ENCODE measurements at places on chromosomes 13 and 19.

DNA sequence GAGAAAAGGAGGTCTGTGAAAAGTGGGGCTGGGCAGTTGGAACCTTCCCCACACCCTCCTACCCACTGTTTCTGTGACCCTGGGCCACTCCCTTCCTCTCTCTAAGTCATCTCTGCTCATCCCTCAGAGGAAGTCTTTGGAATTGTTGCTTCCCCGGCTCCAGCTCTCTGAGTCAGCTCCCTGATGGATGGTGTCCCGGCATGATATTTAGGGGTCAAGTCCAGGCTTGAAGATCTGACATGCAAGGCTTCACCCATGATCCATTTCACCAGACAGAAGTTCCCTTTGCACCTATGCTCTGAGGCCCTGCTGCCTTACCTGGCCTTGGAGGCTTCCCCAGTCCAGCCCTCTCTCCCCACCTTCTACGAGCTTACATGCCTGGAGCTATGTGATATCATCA, 13.3 kb downstream of the EXOC3L2 start:
- no peak for DNase-seq

GRCh38 chr13:36061054-36061453, 70.1 kb downstream of the DCLK1 start:
- no peak for DNase-seq

DNA sequence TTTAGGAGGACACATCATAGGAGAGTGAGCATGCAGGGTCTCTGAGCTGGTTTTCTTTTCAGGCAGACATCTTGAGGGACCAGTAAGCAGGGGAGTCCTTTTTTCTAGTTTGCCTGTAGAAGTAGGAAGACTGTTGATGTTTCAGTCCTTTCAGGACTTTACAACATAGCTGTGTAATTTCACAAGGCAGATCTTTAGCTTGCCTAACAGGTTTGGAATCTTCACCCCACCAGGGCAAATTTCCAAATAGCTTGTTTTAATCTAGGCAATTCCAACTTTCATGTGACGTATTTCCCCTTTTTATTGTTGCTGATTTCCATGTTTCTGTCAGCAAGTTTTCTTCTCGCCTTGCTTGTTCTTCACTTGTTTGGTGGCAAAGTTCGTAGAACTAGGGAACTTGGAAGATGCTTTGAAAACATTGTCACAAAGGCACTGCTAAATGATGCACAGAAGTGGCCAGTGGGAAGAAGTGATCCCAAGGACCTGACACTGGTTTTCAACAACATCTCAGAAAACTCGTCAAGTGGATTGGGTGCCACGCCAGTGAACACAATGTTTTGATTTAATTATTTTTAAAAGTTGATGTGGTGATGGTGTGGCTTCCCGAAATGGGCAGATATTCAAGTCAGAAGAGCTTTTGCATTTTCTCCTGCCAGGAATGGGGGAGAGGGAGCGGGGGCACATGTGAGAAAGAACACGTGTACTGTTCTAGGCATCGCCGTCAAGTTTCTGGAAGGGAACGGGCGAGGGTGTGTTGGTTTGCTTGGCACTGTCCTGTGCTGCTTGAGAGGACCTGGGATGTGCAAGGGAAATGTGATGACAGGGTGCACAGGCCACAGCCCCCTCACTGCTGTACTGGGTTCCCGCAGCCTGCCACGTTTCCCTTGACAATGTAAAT, 418.6 kb downstream of the OXGR1 start:
- DNase-seq = no peak

- DNase-seq = no peak
Measured at GRCh38 chr13:111326981-111327642, 6.7 kb downstream of the TEX29 start.

DNA sequence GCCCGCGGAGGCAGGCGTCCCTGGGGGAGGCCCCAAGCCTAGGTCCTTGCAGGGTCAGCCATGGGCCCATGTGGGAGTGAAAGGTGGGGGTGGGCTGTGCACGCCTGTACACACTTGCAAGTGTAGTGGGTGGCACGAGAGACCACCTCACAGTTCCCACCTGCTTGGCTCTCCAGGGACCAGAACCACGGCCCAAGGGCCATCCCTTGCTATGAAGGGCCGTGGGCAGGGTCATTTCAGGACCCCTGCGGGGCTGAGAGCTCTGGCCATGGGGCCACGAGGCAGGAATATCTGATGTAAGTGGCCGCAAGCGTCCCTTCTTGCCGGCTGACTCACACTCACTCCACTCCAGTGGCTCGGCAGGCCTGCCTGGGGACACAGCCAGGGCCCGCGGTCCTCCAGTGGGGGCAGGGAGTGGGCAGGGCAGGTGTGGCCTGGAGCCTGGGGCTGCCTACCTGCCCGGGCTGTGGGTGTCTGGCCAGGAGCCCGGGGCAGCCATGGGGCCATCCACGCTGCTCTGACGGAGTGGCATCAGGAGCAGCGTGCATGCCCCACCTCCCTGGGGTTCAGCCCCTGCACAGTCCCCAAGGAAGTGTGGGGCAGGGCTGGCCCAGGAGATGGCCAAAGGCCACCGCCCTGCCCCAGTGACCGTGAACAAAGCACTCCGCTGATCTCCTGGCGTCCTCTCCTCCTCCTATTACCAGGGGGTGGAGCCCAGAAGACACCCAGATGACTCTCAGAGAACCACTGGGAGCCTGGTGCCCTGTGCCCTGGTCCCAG, 8.6 kb upstream of the MKNK2 start:
- DNase-seq = no peak

DNA sequence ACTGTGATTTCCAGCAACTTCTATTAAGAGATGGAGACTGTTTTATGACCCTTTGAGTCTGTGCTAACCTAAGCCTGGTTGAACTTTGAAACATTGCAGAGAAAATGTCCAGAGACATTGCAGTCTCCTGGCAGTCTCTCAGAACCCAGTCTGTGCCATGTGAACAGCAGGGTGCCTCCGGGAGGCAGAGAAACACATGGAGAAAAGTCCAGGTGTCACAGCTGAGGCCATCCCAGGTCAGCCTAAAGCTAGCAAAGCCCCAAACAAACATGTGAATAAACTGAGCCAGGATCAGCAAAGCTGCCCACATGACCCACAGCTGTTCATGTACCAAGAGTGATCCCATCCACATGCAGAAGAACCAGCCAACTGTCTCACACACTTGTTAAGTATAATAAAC, 7.8 kb downstream of the CYP4F11 start:
- no peak for DNase-seq

GRCh38 chr13:32413284-32413683, 14.6 kb downstream of the N4BP2L1 start:
- no peak for DNase-seq

- no peak for DNase-seq
Measured at GRCh38 chr13:73970421-73971055, 163.7 kb downstream of the KLF12 start.

- no peak for DNase-seq
Measured at GRCh38 chr13:84553227-84553626, 671.0 kb upstream of the SLITRK1 start.

GRCh38 chr19:6412447-6413091, 12.0 kb downstream of the KHSRP start:
- peak; percentile 68 for DNase-seq

GRCh38 chr19:44924243-44924725, 9.9 kb downstream of the APOC1 start:
- DNase-seq = no peak

DNA sequence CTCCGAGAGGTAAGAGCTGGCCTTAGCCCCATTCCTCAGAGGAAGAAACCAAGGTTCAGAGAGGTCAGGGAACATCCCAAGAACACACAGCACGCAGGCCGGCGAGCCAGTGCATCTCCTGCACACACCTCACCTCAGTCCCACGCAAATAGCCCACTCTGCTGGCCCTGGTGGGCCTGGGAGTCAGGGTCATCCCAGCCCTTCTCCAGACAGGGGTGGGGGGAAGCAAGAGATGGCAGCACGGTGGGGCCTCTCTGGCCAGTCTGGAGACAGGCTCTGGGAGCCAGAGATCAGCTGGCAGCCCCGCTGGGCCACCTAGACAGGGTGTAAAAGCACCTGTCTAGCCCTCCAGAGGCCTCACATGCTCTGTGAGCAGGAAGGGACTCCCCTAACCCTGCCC, 26.8 kb downstream of the TUBA3C start:
- no peak for DNase-seq

DNA sequence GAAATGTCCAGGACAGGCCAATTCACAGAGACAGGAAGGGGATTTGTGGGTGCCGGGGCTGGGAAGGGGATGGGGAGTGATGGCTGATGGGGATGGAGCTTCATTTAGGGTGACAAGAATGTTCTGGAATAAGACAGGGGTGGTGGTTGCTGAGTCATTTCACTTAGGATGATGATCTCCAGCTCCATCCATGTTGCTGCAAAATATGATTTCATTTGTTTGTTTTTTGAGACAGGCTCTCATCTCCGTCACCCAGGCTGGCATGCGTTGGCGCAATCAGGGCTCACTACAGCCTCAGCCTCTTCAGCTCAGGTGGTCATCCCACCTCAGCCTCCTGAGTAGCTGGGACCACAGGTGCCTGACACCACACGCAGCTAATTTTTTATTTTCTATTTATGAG, 3.1 kb upstream of the JSRP1 start:
- no peak for DNase-seq

DNA sequence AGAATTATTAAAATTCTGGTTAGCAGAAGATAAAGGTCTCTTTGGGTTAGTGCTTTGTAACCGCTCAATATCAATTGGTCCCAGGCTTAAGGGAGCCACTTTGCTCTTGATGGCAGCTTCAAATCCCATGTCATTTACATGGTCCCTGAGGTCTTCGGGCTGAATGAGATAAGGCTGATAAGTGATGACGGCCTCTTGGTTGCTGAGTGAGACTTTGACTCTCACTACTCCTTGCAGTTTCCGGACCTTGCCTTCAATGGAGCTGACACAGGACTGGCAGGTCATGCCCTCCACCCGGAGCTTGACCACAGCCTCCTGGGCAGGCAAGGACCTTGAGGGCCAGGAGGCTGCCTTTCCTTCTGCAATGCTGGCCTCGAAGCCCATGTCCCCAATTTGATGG, 36.8 kb downstream of the ATP7B start:
- no peak for DNase-seq
